ENCODE measurements at places on chromosomes 7 and 10.

GRCh38 chr10:73991884-73992245, 6.1 kb upstream of the VCL start:
- DNase-seq, result no peak

- DNase-seq, result no peak
These were observed 5.4 kb downstream of the CPVL start for GRCh38 chr7:29140873-29141468.

- no peak for DNase-seq
These were observed 22.4 kb downstream of the PPP1R3C start for GRCh38 chr10:91610444-91610843.

DNA sequence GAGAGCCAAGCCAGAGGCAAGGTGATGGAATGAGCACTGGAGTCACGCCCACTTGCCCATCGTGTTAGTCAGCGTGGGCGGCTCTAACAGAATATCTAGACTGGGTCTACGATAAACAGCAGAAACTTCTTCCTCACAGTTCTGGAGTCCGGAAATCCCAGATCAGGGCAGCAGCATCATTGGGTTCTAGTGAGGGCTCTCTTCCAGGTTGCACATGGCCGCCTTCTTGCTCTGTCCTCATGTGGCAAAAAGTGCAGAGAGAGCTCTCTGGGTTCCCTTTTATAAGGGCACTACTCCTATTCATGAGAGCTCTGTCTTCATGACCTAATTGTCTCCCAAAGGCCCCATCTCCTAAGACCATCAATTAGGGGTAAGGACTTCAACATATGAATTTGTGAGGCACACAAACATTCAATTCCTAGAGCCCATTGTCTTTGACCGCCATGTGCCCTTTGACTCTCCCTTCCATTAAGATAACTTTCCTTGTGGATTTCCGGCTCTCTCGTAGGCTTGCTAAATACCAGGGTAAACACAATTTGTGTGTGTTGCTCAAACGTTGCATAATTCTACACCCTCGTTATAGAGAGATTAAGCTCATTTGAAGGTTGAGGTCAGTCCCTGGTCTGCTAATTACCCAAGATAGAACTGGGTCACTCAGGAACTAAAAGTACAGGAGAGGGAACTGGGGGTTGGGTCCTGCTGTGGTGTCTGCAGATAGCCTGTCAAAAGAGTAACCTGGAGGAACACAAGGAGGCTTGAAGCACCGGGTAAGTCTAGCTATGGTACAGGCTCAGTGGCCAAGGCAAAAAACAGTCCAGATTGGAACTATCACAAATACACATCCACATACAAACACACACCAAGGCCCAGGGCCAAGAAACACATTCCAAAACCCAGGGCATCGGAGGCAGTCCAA, 28.7 kb upstream of the USP6NL start:
- no peak for DNase-seq
